ENCODE measurements at places on chromosomes 3 and 15.

DNA sequence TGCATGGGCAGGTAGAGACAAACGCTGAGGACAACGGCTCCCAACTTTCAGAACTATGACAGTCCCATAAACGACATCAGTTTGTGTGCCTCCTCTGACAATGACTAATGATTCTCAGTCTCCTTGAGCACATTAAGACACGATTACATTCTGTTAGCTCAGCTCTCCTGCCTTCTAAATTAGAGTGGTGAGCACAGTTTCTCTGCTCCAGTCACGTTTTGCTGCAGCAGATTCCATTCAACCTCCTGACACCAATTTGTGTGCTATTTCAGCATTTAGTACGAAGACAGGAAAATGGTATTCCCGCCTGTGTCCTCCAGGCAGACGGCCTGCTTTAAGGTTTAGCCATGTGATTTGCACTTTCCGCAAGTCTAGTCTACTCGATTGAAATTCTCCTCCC, 458.4 kb upstream of the CFAP20DC start:
- no peak for DNase-seq

DNA sequence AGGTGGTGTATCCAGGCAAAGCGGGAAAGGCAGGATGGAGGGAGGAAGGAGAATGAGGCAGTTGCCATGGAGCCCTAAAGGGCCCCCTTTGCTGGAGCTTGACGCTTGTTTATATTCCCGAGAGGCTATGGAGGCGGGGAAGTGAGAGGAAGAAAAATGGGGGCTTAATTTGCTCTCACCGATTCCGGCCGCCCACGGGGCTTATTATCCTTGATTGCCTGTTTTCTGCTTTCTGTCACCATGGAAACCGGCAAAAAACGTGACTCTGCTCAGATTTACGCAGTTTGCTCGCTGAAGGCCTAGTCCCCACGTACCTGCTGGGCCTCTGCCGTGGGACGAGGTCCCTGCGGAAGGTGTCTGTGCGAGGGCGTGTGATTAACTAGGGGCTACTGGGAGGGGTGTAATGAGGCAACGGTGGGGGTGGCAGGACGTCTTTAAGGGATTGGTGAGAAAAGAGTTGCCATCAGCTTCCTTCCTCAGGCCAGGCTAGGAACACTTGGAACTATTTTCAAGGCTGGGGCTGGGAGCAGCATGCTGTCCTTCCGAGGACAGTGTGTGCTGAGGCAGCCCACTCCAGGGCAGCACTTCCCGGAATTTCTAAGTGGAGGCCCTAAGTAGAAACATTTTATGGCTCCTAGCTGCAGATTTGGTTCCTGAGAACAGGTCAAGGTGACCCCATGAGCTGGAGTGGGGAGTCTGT, 110.8 kb upstream of the NDN start:
- DNase-seq, result no peak

DNA sequence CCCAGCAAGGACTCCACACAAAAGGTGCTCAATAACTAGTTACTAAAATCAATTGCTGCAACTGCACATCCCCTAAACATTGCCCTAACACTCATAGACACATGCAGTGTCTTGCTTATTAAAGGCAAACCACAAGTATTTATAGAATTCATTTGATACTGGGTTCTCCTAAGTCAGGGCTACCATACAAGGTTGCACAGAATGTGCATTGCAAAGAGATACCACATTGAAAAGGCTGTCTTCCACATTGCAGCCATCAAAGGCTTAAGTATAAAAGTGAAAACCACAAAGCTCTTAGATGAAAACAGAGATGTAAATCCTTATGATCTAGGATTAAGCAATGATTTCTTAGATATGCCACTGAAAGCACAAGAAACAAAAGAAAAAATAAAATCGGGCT, 33.6 kb upstream of the TOPAZ1 start:
- peak; percentile 47 for DNase-seq

- DNase-seq, result no peak
These were observed 5.9 kb downstream of the ARHGEF3 start for GRCh38 chr3:56795829-56796185.

- DNase-seq, result no peak
These were observed 101.6 kb downstream of the CPN2 start for GRCh38 chr3:194249323-194250097.

DNA sequence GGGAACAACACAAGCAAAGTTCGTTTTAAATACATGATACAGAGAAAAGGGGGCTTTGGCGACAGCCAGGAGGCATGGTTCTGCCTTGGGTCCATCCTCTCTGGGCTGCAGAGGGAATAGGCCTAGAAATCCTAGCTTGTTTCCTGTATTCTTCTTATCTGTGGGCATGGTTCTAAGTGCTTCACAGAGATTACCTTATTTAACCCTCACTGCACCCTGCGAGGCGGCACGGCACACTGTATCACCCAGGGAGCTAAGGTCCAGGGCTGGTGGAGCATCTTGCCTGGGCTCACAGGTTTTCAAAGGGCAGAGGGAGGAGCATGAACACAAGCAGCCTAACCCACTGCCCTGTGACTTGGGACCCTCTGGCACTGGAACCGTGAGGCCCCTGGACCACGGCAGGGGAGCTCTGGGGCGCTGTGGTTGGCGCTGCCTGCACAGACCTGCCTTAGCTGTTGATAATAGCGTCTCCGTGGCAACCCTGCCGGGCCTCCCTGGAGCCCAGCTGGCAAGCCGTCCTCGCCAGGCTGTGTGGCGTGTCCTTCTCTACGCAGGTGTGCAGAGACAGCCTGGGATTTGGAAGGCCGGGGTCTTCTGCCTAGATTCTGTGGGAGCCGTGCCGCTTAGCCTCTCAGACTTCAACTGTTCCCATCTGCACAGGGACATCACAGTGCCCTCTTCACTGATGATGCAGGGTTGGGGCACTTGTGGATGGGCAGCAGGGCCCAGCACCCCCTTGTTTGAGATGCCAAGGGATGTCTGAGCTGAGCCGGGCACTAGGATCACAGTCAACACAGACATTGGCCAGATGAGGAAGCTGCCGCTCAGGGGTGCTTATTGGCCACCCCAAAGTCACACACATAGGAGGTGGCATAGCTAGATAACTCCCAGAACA, 154.6 kb upstream of the TLE3 start:
- no peak for DNase-seq

DNA sequence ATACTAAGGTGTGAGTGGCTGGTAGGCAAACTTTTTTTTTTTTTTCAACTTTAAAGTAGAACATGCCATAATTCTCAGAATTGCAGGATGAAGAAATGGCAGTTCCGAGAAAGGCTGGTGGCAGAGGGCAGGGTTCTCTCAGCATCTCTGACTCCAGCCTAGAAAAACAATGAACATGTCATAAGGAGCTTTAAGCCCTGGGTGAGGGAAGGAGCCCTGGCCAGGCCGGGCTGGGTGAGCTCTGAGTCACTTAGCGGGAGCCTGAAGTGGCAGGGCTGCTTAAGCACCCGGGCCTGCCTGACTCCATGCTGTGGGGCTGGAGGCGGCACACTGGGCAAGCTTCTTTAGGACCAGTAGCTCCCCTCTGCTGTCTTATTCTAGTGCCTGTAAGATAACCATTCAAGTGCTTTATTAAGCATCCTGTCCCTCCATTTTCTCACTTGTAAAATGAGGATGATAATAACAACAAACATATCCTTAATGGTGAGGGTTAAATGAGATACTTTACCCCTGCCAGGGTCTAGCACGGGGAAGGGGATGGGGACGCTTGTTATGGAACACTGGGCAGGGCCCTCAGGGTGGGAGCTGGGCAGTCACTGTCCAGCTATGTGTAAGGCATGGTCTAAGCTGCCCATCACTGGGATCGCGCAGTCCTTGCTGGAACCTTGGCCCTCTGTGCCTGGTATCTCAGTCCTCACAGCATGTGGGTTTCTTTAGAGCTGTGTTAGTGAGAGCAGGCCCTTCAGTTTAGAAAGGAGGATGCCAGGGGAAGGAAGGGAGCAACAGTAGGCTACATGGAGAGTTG, 18.4 kb downstream of the SMAD6 start:
- peak; percentile 71 for DNase-seq

DNA sequence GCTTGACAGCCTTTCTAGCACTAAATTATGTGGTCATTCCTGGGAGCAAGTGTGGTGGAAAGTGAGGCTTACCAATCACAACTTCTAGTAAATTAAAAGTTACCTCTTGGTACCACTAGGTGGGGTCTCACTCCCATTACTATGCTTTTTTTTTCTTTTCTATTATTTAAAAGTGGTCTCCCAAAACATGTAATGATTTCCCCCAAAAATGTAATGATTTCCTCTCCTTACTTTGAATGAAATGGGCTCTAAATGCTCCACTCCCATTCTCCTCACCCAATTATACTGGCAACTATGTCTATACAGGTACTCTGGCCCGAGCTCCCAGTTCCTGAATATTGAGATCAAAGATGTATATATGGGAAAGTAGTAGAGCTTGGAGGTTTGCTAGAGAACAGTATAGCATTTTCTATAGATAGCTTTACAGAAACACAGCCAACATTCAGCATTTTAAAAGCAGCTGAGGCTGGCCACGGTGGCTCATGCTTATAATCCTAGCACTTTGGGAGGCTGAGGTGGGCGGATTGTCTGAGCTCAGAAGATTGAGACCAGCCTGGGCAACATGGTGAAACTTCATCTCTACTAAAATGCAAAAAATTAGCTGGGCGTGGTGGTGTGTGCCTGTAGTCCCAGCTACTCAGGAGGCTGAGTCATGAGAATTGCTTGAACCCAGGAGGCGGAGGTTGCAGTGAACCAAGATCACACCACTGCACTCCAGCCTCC, 70.9 kb downstream of the DCUN1D1 start:
- DNase-seq, result peak; percentile 63

- DNase-seq, result no peak
These were observed 154.8 kb downstream of the TMEM108 start for GRCh38 chr3:133192967-133193366.

DNA sequence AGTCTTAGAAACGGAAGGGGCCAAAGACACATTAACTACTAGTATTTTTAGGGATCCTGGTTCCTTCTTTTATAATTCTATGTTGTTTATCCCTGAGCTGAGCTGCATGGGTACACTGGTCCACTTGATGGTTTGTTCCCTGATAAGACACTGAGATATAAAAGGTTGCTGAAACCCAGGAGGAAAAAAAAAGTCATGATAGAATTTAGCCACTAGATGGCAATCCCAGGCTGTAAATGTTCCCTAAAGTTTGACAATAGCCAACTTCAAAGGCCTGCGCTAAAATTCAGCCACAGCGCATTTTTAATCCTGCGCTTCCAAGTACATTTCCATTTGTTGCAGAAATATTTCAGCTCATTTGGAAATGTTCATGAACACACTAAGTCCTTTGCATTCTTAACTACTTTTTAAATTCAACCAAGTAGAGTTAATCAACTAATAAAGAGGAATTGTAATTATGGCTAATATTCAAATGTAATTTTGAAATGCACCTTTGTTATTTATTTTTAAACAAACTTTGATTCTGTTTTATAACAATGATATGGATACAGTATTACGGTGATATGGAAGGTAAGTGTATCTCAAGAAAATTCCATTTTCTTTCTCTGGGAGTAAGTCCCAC, 249.3 kb upstream of the FEZF2 start:
- peak; percentile 82 for DNase-seq

DNA sequence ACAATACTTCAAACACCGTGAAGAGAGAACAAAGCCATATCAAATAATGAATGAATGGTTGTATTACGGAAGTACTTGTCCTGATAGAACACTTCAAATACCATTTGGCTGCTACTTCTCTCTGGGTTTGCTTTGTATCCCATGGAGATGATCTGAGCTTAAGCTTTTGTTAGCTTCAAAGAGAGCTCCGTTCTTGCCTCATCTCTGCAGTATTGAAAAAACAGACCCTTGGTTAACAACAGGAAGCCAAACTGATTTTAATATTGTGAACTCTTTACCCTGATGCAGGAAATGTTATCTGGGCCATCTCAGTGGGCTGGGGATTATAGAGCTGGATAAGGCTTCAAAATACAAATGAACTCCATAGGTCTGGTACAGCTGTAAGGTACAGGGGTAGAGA, 101.0 kb downstream of the CHL1 start:
- no peak for DNase-seq

DNA sequence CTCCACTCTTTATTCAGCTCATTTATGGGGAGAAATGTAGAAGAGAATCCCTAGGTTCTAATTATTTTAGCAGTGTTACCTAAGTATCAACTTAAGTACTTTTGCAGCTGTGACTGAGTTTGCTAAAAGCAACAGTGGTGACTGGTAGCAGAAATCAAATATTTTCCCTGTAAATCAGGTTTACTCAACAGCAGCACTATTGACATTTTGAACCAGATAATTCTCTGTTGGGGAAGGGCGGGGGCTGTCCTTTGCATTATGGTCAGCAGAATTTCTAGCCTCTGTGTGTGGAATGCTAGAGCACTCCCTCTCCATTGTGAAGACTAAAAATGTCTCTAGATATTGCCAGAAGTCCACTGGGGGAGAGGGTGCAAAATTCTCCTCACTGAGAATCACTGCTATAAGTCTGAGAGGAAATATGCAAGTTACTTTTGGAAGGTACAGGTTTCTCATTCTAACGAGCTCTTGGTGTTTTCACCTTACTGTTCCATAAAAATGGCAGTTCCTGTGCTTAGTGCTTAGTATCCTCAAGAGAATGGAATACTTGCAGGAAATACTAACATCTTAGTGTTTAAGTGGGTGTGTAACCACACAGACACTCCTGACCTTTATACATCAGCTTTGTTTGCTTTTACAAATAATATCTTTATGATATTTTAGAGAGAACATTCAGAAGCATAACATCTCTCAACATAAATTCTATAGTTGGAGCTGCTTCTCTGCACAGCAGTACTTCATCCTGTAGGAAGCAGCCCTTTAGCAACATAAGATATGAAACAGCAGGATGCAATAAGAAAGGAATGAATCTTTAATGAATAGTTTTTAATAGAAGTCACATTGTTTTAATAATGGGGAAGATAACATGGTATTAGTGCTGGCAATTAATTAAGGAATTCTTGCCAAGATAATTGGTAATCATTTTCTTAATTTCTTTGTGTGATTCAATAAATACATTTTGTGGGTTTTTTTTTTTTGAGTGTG, 246.5 kb upstream of the GOLIM4 start:
- peak; percentile 23 for DNase-seq

DNA sequence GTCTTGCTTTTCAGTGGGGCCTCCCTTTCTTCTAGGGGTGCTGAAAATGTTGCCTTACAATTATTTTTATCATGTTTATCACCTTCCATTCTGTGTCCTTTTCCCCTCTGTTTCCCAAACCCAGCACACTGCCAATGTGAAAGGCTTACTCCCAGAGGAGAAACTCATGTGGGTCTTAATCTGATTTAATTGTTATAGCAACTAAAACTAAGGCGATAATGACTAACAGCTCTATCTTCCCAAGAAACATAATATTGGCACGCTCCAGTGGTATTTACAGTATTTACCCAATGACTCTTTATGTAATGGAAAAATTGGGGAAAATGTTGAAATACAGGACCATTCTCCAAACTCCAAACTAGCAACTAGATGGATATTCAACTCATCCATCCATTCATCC, 58.4 kb downstream of the MESD start:
- no peak for DNase-seq

All from choroid plexus epithelial cell (primary cell).